Upper lobe of left lung (tissue), 6 donors: ENCODE measurements at places on chromosomes 4 and X. TPM values are rescaled to one million over a fixed set of nuclear protein-coding genes. Genes with fewer than 3 reads are reported as not detected.

FAM184B gene
- total RNA-seq = 0.78 TPM

WDFY3 gene
- total RNA-seq = 139 TPM

- no peak for DNase-seq
- no peak overlapping the region for H3K27ac ChIP-seq
- no peaks in the 10 kb centered on the region for H3K36me3 ChIP-seq
Measured at GRCh38 chr4:76060506-76060905, 14.0 kb upstream of the ART3 start.

DNA sequence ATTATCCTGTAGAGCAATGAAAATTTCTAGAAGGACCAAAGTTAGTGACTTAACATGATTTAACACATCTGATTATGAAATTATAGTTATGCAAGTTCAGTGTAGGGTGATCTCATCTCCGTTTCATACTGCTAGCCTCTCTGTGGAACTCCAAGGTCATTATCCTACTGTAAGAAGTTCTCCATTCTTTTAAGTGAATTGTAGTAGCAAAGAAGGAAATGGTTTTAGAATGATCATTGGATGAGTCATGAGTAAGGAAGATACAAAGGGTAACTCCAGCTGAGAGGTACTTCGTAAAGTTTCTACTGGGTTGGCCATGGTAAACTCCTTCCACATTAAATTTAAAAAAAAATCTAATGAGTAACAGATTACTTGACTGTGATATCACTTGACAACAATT, 215.0 kb upstream of the GIMD1 start:
- H3K4me3 ChIP-seq = no peak overlapping the region
- H3K36me3 ChIP-seq = no peaks in the 10 kb centered on the region
- no peak overlapping the region for H3K27ac ChIP-seq
- H3K4me1 ChIP-seq = no peaks in the 10 kb centered on the region
- no peaks in the 10 kb centered on the region for H3K27me3 ChIP-seq
